ENCODE measurements at places on chromosomes 16 and 17.

DNA sequence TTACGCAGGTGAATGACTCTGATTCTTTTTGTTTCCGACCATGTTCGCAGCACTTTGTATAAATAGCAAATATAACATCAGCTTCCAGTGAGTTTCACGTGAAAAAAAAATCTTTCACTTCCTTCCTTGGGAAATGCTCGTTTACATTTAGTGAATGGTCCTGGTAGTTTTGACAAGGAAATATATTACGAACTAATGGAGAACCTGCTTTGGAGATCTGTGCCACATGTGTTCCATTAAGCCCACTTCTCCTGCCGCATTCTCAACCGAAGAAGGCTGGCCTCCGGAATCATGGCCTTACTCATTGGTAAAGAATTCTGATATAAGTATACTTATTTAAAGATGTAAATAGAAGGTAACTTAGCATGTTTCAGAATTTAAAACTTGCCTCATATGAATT, 3.6 kb downstream of the CRAMP1 start:
- DNase-seq, result no peak

DNA sequence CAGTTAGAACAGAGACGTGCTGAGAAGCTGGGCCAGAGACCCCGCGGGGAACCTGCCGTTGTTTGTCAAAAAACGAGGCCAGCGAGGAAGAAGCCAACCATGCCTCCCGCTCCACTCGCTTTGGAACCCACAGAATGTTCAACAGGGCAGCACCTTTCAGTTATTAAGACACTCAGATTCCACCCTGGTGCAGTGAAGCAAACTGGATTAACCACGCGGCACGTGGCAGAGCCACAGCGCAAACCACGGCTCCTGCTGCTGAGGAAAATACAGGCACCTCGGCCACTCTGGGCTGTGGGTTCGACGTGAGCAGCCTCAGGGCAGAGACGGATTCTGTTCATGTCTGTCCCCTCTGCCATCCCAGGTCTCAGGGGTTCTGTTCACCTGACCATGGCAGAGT, 24.4 kb downstream of the ALOX15 start:
- no peak for DNase-seq

DNA sequence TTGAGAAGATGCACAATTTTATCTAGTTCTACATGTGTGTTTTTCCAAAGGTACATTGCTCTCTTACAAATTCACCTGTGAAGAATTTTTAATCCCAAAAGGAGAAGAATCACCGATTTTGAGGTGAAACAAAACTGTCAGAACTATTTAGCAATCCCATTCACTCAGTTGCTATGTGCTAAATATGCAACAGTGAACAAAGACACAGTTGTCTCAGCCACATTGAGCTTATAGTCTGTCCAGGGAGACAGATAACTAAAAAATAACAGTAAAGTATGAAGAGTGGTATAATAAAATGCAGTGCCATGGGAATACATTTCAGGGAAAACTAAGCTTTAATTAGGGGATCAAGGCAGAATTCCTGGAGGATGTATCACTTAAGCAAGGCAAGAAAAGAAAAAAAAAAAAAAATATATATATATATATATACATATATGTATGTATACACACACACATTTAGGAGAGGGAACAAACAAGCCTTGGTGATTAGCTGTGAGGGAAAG, 110.4 kb downstream of the SPAG9 start:
- DNase-seq, result no peak

DNA sequence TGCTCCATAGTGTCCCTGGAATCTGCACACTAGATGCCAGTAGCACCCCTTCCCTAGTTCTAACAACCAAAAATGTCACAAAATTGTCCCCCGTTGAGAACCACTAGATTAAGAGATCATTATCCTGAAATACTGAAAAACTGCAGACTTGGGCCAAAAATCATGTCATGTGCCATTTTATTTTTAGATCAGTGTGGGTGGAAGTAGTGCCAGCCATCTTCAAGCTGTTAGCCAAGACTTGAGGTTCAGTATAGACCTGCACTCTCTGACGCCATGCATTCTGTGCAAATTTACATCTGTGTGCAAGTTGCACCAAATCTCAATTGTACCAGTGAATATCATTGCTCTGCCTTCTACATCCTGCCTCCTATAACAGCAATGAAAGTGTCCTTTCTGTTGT, 31.5 kb upstream of the NOL11 start:
- no peak for DNase-seq

DNA sequence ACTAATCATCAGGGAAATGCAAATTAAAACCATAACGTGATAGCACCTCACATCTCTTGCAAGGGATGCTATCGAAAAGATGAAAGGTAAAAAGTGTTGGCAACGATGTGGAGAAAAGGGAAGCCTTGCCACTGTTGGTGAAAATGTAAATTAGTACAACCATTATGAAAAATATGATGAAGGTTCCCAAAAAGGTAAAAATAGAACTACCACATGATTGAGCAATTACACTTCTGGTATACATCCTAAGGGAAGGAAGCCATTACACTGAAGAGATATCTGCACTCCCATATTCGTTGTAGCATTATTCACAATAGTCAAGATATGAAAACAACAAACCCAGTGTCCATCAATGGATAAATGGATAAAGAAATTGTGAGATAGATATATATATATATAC, 21.5 kb downstream of the ABCA10 start:
- no peak for DNase-seq

DNA sequence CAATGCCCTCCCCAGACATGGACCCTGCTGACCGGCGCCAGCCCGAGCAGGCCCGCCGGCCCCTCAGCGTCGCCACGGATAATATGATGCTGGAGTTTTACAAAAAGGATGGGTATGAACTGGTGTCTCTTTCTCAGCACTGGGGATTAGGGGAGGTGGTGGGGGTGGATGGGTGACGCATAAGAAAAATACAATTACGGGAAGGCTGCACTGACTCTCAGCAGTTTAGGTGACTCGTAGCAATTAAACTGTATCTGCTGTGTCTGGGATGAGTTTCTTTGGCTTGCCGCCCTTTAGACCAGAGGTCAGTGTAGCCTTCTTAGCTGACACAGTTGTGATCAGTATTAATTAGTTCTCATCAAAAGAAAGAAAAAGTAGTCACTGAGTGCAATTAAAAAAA, 59.0 kb downstream of the ELAC2 start:
- DNase-seq, result no peak

DNA sequence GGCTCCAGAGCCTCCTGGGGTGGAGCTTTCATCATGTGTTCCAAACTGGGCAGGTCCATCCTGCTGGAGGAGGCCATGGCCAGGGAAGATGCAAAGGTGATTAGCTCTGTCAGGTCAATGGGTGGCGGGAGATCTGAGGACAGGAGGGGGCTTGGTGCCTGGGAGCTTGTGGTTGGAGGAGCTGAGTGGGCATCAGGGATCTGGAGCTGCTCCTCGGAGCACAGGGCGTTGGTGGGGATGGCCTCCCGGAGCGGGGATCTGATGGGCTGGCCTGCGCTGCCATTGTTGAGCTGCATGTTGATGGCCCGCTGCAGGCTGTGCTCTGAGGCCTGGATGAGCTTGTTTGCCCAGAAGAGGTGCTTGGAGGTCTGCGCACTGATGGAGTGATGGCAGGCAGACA, 6.5 kb downstream of the SPATA32 start:
- DNase-seq, result no peak

DNA sequence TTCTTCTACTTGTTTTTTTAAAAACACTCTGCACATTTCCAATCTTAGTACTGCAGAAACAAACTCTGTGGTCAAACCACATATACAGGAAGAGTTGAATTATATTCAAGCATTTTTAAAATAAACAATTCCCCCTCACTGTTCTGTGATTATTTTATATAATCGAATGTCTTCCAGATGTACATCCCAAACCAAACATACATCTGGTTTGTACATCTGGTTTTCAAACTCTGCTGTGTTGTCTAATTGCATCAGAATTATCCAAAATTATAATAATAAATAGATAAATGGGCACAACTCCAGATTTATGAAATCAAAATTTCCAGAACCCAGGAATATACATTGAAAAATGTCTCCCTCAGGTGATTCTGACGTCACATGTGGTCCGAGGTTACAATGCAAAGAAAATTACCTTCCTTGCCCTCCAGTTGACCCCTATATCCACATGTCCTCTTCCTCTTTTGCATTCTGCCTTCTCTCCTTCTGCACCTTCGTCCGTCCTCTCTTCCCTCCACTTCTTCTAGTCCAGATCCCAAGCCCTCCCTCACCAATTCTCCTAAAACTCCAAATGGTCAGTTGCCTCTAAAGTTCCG, 13.3 kb upstream of the CCDC144A start:
- no peak for DNase-seq

GRCh38 chr17:73022694-73023093, 69.8 kb downstream of the SLC39A11 start:
- no peak for DNase-seq

- no peak for DNase-seq
Measured at GRCh38 chr17:82600731-82601446, 47.4 kb downstream of the WDR45B start.

DNA sequence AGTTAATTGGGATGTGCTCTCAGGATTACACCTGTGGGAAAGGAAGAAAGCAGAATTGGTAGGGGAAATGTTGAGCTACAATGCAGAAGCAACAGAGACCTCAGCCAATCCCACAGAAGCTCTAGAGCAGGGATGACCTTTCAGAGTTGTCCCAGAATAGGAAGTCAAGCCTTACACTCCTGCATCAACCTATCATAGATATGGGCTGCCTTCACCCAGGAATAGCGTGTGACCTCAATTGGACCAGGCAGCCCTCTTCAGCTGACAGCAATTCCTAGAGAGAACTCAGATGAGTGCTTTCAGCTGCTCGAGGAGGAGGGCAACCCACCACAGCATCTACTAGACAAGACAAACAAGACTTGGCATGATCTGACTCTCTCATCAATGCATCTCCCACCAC, 189.7 kb downstream of the TMEM132E start:
- DNase-seq, result no peak
